ENCODE measurements at places on chromosomes 7 and 10. TPM values are rescaled to one million over a fixed set of nuclear protein-coding genes. Genes with fewer than 3 reads are reported as not detected.

DNA sequence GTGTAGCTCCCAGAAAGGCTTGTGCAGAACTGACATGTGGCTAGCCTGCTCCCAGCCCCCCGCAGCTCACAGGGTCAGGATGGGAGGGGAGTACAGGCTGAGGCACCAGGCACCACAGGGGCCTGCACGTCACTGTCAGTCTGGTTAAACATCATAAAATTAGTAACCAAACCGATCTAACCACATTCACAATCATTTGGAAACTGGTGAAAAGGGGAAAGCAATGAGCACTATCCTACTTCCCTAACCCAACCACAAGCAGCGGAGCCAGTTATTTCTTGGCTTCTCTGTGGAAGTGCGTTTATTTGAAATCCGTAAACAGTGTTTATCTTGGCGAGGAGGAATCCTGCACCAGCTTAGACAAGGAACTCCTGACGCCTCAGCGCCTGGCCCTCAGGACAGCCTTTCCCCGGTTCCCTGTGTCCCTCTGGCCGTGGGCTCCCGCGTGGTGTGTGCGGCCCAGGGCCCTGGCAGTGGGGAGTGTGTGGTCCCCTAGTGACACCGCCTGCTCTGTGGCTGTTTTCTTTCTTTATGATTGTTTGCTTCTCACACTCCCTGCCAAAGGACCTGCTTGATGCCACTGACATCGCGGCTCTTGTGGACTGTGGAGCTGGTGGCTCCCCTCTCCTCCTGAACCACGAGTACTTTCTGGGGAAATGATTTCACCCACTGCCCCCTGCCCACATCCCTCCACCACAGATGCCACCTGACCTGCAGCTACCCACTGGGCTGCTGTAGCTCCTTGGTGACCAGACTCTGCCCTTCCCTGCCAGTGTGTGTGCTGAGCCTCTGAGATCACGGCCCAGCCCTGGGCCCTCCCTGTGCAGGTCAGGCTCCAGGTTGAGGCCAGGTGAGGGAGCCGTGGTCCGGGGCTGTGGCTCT is 38.0 kb downstream of the INPP5A start:
- DNase-seq: no peak

- DNase-seq: no peak
Observed at GRCh38 chr10:86644152-86644793, 10.1 kb upstream of the OPN4 start.

CALHM3 gene
- not detected for total RNA-seq

LHPP gene
- total RNA-seq: 27.4 TPM

OR2A1 gene
- not detected for total RNA-seq

- no peak for DNase-seq
Observed at GRCh38 chr7:151334628-151335027, 7.0 kb upstream of the NUB1 start.

DNA sequence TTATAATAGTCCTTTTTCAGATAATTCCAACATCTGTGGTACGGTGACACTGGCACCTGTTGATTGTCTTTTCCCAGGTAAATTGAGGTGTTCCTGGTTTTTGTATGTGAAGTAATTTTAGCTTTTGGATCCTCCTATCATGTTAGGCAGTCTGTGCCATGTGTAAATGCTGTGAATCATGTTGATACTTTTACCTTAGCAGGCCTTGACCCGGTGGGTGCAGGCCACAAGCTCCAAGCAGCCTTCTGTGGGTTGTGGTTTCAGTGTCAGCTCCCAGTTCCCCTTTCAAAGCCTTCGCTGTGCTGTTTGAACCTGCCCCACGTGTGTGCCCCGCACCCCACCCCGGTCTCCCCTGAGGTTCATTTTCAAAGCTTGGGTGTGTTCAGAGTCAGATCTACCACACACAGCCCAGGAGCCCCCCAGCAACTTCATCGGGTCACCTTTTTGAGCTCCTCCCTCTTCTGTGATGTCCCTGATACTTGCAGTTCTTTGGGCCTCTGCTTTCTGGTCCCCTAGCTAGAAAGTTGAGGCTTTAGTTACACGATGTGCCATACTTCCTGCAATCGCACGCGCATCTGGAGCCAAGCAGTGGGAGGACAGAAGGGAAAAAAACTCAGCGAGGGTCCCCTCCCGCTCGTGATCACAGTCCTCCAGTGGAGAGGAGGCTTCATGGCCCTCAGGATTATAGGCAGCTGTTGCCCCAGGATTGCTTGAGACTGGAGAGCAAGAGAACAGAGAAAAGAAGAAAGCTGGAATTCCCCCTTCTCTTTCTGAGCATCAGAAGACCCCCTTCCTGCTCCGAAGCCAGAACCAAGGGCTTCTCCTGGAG is 8.7 kb upstream of the BHLHA15 start:
- peak; percentile 71 for DNase-seq

C10orf53 gene
- total RNA-seq: not detected

EN2 gene
- not detected for total RNA-seq

SPDYE9 gene
- total RNA-seq: not detected

CFAP43 gene
- total RNA-seq: 0.16 TPM

- no peak for DNase-seq
Observed at GRCh38 chr7:107723255-107723654, 20.7 kb upstream of the CBLL1 start.

LIPK gene
- not detected for total RNA-seq

DNA sequence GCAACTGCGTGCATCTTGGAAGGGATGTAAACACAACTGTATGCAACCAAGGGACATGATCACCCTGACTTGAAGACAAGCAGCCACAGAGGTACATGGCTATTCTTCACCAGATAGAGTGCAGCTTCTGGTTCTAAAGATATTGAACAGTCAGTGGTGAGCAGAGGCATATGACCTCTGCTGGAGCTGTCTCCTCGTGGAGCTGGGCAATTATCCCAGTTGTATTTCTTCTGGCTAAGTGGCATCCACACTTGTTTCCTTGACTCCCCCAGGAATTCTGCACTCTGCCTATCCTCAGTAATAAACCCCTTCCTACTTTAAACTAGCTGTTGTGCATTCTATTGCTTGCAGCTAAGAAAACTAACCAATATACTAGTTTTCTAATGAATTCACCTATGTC is 216.8 kb downstream of the THSD7A start:
- DNase-seq: no peak

PLPP4 gene
- not detected for total RNA-seq

- DNase-seq: no peak
Observed at GRCh38 chr10:48398261-48398660, 91.8 kb downstream of the MAPK8 start.

IKZF1 gene
- total RNA-seq: 416 TPM

DNA sequence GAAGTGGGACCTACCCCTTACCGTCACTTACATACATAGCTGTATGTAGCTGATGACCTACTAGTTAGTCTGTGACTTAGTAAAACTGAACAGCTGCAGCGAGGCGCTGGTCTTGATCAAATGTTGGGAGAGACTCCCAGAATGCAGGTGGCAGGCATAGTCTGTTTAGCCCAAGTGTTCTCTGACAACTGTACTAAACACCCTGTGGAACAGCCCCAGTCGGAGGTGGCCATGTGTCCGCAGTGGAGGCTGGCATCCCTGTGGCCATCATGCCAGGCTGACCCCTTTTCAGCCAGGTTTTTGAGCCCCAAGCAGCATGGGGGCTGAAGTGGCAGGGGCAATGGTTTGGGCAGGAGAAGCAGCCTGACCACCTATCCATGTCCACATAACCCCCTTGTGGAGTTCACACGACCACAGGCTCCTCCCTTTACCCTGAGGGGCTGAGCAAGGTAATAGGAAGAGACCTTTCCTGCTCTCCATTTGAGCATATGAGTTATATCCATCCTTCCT is 7.2 kb downstream of the ADCY1 start:
- no peak for DNase-seq

- no peak for DNase-seq
Observed at GRCh38 chr10:33594475-33594874, 260.0 kb upstream of the NRP1 start.

GRCh38 chr7:131648491-131648890 is 92.1 kb upstream of the PODXL start:
- DNase-seq: no peak

DNA sequence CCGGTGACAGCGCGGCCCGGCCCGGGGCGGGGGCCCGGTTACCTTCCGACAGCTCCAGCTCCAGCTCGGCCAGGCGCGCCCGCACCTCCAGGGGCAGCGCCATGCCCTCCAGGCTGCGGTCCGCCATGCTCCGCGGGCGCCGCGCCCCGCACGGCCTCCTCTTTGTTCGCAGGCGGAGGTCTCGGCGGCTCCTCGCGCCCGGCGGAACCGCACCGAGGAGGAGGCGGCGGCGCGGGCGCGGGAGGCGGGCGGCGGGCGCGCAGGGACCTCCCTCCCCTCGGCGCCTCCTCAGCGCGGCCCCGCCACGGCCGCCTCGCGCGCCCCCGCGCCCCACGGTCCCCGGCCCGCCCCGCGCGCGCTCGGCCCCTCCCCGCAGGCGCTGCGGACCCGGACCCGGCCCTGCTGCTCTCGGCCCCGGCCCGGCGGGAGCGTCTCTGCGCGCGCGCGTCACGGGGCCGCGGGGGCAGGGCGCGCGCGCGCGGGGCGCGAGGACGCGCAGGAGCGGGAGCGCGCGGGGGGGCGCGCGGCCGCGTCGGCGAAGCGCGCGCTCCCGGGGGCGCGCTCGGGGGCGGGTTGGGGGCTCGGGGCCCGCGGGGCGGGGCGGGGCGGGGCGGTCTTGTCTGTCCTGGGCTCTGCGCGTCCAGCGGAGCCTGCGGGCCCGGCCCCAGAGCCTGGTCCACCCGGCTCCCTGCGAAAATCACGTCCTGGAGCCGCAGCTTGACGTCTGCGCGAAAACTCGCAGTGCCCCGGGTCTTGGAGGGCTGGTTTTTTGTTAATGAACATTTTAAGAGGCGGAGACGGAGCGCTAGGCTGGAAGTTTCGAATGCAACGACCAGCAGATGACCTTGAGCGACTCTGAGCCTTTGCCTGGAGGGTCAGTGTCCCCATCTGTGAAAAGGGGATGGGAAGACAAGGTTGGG is at the start of gene DIP2C:
Gene DIP2C, minus strand, starts transcription at position 217 of the 920 bp plus-strand sequence. Its CDS starts 90 bp downstream, at position 127.
- no peak for DNase-seq

TOMM7 gene
- total RNA-seq: 780 TPM

SNCG gene
- not detected for total RNA-seq

DNA sequence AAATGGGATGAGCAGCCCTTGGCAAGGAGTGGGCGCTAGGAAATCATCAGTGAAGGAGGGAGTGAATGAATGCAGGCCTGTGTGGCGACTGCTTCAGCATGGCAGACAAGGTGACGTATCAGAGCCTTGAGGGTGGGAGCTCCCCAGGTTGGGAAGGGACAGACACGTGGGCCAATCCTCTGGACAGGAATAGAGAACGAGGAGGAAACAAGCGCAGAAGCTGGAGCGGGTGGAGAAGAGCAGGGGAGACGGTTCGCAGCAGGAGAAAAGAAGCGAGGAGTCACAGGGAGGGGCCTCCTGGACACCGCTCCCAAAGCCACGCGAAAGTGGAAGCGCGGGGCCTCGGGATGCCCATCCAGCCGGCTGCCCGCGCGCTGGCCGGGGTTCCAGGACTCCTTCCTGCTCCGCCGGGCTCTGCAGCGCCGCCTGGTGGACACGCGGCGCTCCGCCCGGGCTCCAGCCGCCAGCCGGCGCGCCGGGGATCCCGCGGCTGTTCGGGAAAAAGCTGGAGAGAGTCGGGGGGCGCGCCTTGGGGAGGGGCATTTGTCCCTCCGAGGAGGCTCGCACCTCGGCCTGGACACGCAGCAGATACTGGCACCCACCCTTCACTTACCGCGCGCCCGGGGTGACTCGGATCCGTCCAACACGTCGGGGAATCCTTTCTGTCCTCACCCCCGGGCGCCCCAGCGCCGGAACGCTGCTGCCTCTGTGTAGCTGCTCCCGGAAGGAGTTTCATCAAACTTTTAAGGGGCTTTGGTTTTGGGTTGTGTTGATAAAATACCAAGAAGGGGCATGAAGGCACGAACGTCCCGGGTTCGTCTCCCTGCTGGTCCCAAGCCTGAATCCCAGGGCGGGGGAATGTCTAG is 6.3 kb downstream of the ZNF503 start:
- no peak for DNase-seq

GRCh38 chr10:45592926-45593325 is 79.6 kb downstream of the ZFAND4 start:
- DNase-seq: no peak

GRCh38 chr10:101671453-101671852 is 23.5 kb downstream of the FBXW4 start:
- DNase-seq: no peak

DNA sequence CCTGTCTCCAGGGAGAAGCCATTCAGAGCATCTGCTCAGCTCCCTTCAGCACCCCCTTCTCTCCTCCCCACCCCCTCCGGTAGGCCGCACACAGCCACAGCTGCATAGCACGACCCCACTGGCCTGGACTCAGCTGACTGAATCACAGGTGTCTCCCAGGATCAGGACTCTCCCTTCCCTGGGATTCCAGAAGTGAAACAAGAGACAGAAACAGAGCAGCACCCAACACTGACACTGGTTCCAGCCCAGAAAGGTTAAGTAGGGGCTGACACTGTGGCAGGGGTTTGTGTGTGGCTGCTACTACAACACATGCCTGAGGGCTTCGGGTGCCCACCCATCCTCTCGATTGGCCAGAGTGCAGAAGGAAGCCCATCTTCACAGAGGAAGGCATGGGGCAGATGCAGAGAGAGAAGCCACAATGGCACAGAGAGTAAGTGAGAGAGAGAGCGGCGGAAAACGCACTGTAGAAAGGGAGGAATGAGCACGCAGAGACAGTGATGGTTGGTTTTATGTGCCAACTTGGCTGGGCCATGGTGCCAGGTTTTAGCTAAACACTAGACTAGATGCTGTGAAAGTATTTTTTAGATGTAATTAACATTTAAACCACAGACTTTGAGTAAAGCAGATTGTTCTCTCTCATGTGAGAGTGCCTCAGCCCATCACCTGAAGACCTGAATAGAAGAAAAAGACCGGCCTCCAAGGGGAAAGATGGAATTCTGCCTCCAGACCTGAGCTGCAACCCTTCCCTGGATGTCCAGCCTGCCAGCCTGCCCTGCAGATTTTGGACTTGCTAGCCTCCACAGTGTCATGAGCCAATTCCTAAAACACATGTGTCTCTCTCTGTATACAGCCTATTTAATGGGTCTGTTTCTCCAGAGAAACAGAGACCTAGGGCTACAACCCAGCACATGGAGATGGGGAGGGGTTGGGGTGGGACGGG is 107.5 kb downstream of the GRB10 start:
- no peak for DNase-seq

SOSTDC1 gene
- total RNA-seq: not detected

All from naive thymus-derived CD8-positive, alpha-beta T cell (primary cell).